ENCODE measurements at places on chromosomes 12 and 14.
A peak's percentile ranks its signal among the peaks of the same experiment; 100 is the strongest.

DNA sequence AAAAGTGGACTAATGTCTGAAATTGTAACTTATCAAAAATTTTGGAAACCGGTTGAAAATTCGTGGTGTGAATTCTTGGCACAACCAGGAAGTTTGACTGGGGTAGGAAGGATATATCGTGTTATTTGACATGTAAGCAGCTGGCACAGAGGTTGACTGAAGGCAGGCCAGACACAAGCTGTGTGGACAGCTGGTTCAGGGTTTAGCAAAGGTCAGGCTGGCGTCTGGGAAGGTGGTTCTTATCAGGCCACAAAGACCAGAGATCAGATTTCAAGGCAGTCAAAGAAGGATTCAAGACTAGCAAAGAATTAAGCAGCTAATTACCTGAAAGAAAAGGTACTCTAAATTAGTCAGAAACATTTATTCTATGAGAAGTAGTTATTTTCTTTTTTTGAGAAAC is 450.2 kb upstream of the MDGA2 start:
- DNase-seq = no peak

DNA sequence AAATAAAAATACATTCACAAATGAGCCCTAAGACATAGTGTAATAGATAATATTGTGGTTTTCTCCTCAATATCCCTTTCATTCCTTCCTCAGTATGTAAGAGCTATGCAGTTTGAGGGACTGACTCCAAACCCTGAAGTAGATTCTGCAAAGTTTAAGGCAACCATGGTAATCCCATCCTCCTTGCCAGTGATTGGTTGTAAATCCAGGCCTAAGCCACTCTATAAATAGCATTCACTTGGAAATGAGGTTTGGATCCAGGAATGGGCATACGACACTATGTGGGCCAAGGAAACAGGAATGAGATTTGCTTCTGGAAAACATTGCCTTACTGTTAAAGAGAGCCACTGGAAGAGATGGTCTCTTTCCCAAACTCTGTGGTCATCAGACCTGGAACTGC is 468.7 kb upstream of the SOX5 start:
- no peak for DNase-seq

DNA sequence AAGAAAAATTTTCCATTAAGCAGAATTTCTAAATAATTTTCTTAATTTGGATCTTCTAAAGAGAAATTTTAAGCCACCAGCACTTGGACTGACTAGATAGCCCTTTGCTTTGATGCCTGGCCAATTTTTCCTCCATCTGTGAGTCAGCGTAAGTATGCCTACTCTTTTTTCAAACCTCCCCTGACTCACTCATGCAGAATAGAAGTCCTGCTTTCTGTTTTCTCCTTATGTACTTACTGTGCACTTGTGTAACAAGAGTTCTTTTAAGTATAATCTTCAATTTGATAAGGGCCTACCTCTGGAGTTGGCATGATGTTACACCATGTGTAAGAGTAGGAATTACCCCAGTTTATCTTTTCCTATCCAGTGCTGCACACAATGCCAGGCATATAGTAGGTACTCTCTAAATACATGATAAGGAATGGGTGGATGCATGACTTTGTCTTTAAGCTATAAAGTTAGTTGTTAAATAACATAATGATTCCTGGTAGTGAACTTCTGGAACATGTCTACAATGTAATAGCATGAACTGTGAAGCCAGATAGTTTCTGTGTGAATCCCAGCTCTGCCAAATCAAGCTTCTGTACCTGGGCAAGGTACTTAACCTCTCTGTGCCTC is 329.6 kb downstream of the TMTC2 start:
- no peak for DNase-seq

DNA sequence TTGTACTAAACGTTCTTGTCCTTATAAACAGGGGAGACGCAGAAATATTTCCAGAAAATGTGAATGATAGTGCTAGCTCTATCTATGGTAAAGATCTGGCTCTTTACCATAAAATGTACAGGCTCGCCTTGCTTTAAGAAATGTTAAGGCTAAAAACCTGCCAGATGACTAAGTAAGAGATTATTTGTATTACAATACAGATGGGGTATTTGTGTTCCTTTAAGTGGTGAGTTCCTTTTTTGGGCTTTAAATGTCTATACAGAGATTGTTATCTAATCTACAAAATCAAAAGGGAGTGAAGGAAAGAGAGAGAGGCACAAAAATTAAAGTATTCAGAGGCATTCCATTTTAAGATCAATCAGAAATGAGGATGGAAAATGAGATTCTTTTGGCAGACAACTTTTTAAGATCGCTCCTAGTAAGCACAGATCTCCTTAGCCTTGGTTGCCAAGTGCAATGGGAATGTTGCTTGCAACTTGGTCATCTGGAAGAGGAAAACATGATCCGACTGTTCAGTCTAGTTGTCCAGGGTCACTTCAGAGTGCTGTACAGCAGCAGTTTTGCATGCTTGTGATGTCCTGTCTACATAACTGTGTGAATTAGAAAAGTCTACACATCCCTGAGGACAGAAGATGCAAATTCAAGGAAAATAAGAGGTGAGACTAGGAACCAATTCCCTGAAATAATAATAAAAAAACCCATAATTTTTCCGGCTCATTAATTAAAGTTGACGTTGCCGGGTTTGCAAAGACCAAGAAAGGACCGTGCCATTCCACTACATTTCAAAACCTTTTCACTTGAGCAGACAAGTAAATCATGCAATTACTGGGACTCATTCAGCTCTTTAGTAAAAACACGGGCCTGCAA is 380.8 kb downstream of the EGLN3 start:
- no peak for DNase-seq

DNA sequence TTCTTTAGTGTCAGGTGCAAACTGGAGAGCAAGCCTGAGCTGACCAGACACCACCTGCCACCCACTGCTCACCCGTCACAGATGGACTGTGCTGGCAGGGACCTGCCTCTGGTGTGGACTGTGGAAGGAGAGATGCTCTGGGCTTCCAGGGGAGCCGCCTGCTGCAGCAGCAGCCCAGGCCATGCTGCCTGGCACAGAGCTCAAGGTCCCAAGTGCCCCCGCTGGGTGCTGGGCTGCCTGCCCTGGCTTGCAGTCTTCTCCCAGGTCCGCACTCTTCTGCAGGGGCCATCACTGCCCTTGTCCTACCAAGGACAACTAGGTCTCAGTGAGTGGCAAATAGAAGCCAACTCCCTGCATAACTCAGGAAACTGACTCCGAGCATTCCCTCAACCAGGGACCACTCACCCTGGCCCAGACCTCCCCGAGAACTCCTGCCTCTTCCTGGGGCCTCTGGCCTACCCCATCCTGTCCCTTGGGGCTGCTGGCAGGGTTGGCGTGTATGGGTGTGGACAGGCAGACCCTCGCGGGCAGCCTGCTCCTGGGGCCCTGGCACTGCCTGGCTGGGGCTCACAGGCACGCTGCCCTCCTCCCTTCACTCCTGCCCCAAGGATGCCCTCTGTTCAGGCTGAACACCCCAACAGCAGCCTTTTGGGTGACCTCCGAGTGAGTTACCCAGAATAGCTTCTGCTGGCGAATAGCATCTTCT is 9.3 kb downstream of the AMN start:
- no peak for DNase-seq

DNA sequence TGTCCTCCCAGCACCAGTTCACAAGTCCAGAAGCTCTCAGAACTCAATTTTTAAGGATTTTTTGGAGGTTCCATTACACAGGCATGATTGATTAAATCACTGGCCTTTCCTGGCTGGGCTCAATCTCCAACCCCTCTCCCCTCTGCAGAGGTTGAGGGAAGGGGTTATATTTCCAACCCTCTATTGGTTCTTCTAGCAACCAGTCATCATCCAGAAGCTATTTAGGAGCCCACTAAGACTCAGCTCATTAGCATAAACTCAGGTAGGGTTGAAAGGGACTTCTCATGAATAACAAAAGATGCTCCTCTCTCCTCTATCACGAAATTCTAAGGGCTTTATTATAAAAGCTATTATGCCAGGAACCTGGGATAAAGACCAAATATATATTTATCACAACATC is 41.5 kb downstream of the SPPL3 start:
- DNase-seq = no peak

- DNase-seq = no peak
Observed at GRCh38 chr12:27635349-27635972, 60.8 kb upstream of the REP15 start.

GRCh38 chr12:51351913-51352532 is 5.5 kb upstream of the CELA1 start:
- peak; percentile 52 for DNase-seq

GRCh38 chr14:52266179-52266578 is 1.3 kb upstream of the PTGDR start:
- DNase-seq = no peak

- DNase-seq = no peak
Observed at GRCh38 chr12:106304797-106305196, 2.3 kb downstream of the TCP11L2 start.

DNA sequence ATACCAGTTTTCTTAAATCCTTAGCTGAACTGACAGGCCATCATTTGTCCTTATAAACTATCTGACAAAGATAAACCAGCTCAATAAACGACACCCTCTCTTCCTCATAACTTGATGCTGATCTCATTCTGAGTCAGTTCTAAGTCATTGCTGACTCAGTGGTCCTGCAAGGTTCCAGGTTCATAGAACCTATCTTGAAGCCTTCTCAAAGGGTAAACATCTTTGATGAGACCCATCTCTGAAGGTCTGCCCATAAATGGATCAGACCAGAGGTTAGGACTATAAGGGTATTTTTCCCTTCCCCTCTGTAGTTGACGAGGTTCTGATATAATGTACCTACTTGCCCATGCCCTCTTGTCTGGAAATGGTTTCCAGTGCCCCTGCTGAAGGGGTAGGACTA is 11.9 kb downstream of the NAA25 start:
- no peak for DNase-seq

GRCh38 chr14:54730156-54730961 is 163.4 kb downstream of the SAMD4A start:
- no peak for DNase-seq

DNA sequence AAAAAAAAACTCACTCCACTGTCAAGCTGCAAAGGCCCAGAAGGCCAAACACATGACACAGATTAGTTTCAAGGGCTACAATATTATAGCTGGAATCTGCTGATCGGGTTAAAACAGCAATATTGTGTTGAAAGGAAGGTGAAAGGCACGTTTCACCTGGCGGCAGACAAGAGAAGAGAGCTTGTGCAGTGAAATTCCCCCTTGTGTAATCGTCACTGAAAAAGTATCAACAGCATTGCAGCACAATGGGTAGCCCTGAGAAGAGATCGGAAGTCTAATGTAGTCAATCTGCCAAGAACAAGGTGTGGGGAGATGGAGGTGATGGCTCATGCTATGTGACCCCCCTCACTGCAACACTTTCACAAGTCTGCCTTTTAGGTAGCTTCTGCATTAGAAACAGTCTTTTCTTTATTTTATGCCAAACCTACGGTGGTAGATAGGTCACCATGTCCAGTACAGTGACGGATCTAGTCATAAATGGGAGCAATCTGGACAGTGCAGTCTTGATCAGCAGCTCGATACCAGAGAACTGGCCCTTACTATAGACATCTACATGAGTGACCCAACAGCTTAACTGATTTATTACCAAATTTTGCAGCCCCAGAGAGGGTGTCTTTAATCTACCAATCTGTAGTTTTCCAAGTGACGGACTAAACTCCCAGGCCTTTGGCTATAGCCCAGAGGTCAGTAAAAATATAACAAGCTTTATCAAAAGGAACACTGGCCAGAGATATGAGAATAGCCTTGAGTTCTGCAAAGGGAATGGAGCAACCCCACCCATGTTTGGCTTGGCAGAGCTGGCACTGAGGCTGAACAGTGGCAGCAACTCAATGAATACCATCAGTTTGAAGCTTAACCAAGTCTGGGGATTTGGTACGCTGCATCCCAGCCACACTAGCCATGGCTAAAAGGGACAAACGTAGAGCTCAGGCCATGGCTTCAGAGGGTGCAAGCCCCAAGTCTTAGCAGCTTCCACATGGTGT is 35.4 kb downstream of the SPTSSA start:
- DNase-seq = no peak

GRCh38 chr12:22116376-22116775 is 70.4 kb downstream of the CMAS start:
- no peak for DNase-seq

DNA sequence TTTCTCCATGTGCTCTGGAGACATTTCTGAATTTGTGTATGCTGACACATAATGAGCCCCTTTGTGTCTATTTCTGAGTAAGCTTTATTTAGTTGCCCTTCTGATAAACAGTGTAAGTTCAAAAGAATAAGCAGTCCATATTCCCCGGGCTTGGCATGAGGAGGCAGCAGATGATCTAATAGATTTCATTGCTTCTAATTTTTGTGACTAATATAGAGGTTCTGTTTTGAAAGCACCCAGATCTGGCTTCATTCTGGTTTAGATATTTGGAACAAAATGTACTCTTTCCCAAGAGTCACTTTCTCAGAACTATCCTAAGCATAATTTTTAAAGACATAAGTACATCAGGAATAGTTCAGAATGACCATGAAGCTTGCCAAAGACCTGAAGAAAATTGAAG is 290.9 kb downstream of the BTG1 start:
- no peak for DNase-seq

GRCh38 chr12:82817368-82817767 is 130.7 kb downstream of the TMTC2 start:
- DNase-seq = peak; percentile 86

- DNase-seq = no peak
Observed at GRCh38 chr12:46524778-46525177, 152.2 kb upstream of the SLC38A2 start.

GRCh38 chr14:61285364-61285763 is 4.2 kb upstream of the TMEM30B start:
- DNase-seq = no peak

DNA sequence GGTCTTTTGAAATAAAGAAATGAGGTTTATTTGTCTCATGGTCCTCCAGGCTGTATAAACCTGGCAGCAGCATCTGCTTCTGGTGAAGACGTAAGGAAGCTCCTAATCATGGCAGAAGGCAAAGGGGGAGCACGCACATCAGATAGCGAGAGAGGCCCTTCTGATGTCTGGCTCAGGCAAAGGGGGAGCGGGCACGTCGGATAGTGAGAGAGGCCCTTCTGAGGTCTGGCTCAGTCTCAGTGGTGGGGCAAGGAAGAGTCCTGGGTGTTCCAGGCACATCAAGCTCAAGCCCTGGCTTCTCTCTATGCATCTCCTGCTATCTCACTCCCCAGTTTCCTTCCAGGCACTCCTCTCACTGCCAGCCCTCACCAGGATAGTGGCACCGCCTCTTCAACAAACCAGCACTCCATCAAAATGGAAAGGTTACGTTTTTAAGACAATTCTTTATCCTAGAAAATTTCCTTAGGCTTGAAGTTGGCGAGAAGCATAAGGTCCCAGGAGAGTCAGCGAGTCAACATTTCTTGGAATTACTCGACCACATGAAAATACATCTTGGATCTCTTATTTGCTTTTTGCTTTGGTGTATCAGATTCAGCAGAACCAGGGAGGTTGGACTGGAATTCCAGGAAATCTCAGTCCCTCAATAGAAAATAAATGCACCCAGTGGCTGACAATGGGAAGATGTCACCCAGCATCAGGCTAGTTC is 189.6 kb upstream of the TMEM132C start:
- DNase-seq = no peak
